ENCODE measurements at places on chromosomes 3 and 15.

DNA sequence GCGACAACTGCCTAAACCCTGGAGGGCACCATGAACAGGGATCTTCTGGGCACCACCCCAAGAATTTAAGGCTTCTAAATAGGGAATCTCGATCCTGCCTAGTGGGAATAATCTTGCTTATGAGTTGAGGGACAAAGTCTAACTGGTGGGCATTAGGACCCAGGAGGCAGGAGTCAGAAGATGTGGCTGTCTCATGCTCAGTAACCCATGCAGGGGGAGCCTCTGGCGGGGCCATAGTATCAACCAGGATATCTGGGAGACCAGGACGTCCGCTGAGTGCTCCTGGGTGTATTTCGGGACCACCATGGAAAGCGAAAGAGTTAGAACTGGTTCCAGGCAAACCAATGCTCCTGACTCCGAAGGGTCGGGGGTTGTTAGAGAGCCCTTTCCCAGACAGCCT, 356.1 kb downstream of the OTOL1 start:
- DNase-seq, result no peak

DNA sequence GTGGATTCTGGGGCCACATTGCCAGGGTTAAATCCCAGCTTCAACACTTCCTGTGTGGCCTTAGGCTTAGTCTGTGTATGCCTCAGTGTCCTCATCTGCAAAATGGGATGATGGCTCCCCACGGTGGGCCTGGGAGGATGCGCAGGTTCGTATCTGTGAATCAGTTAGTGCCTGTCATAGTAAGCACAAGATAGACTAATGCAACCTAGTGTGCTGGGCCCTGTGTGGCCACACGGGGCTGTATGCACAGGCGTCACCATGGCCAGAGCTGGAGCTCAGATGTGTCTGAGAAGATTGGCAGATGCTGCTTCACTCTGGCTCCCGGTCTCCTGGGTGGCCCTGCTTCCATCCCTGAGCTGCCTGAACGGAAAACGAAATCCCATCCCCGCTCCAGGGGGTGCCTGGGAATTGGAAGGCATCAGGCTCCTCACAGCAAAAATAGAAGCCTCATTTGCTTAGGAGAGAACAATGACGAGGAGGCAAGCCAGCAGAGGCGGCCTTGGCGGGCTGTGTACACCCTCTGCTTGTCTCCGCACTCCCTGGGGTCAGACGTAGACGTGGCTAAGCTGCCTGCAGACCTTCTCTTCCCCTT, 103.6 kb downstream of the APBA2 start:
- no peak for DNase-seq

- DNase-seq, result no peak
These were observed 257.5 kb downstream of the LRTM1 start for GRCh38 chr3:54670201-54671000.

DNA sequence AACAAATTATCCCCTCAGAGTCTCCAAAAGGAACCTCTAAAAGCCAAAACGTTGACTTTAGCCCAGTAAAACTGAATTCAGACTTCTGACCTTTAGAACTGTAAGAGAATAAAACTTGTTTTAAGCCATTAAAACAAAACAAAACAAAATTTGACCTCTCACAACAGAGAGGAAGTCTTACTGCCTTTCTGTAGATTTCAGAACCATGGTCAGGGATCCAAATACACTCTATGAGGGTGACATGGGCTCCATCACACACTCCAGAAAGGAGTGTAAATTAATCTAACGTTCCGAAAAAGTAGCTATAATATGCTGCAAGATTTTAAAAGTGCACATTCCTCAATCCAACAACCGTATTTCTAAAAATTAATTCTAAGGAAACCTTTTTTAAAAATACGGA, 19.2 kb upstream of the RPL14 start:
- DNase-seq, result no peak

- no peak for DNase-seq
These were observed 151.3 kb downstream of the ADAM10 start for GRCh38 chr15:58597943-58598828.

All from non-pigmented ciliary epithelial cell (primary cell).